ENCODE measurements at places on chromosomes 13 and 19.

DNA sequence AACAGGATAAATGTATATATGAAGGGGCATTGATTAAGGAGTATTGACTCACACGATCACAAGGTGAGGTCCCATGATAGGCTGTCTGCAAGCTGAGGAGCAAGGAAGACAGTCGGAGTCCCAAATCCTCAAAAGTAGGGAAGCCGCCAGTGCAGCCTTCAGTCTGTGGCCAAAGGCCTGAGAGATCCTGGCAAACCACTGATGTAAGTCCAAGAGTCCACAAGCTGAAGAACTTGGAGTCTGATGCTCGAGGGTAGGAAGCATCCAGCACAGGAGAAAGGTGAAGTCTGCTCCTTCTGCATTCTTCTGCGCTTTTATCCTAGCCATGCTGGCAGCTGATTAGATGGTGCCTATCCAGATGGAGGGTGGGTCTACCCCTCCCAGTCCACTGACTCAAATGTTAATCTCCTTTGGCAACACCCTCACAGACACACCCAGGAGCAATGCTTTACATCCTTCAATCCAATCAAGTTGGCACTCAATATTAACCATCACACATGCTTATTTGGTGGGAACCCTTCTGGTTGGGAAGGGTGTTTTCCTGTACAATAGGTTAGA lies 55.1 kb downstream of the SLAIN1 start:
- no peak for DNase-seq

- no peak for DNase-seq
Observed at GRCh38 chr13:83274679-83275078, 607.6 kb downstream of the SLITRK1 start.

- no peak for DNase-seq
Observed at GRCh38 chr19:57067440-57067839, 52.3 kb upstream of the USP29 start.

- DNase-seq, result no peak
Observed at GRCh38 chr19:2715470-2716274, 5.5 kb downstream of the DIRAS1 start.

DNA sequence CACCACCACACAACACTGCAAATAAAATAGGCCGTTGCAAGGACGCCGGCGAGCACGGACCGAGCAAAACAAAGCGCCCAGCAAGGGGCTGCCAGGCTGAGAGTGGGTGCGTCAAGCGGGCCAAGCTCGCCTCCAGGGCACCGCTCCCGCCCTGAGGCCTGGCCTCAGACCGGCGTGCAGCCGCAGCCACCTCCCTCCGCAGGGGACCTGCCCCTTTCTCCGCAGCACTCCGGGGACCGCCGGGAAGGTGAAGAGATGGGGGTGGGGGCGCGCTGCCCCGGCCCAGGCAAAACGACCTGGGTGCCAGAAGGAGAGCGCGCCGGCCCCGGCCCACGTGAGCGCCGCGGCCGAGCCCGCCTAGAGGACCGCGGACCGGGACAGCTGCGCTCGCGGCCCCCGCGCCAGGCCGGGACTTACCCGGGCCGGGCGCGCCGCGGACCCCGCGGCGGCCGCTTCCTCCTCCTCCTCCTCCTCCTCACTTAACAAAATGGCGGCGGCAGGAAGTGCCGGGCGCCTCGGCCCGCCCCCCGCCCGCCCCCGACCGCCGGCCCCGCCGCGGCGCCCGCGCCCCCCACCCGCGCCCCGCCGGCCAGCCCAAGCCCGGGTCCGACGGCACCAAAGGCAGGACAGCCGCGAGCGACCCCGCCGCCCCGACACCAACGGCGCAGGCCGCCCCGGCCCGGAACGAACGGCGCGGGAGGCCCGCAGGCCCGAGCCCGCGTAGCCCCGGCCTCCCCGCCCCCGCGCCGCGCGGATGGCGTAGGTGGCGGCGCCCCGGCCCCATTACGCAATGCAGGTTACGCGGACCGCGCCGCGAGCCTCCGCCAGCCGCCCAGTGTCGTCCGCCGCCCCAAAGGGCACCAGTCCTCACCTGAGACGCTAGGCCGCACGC lies 674 bp downstream of the BRD4 start:
- peak; percentile 75 for DNase-seq

GRCh38 chr13:27636589-27637288 lies 15.0 kb downstream of the POLR1D start:
- DNase-seq, result no peak

DNA sequence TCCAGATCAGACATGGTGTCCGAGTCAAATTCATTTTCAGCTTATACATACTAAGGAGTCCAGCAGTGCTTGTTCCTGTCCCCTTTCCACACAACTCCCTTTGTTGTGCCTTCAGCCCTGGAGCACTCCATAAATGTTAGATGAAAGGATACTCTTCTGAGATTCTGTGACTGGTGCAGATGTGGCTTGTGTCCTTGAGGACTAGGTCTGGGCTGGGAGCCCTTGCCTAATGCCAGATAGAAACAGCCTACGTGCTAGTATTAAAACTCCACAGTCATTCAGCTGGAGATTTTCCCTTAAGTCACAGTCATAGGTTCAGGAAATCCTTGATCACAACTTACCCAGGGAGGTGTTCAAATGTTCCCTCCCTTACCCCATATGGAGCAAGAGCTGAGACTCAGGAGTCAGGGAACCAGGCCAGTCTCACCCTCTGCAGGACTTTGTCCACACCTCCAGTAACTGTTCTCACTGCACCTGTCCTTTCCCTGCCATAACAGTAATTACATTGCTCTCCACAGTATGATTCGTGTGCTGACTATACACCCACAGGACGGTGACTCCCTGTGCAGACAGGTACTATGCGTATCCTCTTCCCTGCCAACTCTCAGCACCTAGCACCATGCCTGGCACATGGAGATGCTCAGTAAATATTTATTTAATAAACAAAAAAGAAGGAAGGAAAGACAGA lies 15.5 kb upstream of the SERPINE3 start:
- DNase-seq, result no peak

DNA sequence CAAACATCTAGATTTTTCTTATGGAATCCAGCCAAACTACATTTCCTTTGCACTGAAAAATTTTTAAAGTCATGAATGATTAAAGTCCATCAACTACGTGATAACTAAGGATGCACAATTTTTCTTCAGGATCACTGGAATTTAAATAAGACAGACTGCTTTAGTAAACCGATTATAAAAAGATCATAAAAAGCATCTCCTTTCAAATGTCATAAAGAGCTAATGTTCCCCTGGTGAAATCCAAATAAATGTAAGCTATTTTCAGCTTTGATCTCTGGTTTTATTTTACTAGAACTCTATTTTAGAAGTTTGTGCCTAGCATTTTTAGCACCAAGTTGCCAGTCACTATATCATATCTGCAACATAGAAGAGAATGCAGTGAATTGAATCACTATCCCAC lies 460.8 kb downstream of the RFC3 start:
- DNase-seq, result no peak

GRCh38 chr19:38483016-38483630 lies 49.6 kb downstream of the RYR1 start:
- DNase-seq, result no peak

DNA sequence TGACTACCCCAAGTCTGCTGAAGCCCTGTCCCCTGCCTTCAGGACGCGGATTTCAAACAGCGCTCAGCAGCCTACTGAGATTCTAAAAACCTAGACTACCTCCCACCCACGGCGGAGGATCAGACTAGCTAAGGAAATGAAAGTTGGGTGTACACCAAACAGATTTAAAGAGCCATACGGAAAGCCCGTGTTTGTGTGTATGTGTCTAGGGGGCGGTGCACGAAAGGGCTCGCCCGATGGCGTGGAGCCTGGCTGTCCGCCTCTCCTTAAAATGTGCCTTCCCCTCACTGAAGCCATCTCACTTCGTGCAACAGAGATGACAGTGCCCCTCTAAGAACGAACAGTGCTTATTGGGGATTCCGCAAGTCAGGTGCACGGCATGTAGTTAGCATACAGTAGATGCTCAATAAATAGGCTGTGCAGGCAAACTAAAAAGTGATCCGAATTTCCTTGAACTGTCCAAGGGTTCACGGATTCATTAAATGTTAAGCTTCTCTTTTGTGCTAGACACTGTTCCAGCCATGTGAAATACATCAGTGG lies 639 bp downstream of the LENG1 start:
- DNase-seq, result peak; percentile 44

GRCh38 chr19:45477713-45478453 lies 10.1 kb downstream of the FOSB start:
- DNase-seq, result no peak

DNA sequence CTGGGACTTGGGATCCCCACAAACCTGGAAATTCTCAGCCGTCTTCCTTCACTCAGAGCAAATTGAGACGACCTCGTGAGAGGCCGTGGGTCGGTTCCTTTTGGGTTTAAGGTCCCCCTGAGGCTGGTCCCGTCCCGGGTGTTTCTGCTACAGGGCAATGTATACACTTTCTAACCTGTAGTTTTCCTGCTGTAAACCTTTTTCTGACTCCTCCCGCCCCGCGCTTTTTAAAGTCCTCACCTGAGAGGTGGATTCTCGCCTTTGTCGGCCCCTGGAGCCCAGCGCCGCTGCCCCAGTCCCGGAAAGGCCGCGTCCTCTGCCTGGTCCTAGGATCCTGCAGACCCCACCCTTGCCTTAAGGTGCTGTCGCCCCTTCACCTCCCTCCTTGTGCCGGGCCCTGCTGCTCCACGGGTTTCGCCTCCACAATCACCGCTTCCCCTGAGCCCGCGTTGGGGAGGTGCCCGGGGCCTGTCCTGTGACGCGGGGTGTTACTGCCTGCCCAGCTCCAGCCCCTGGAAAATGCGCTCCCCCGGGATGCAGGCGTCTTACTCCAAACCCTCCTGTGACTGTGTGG lies 391 bp downstream of the ZNF761 start:
- peak; percentile 22 for DNase-seq

DNA sequence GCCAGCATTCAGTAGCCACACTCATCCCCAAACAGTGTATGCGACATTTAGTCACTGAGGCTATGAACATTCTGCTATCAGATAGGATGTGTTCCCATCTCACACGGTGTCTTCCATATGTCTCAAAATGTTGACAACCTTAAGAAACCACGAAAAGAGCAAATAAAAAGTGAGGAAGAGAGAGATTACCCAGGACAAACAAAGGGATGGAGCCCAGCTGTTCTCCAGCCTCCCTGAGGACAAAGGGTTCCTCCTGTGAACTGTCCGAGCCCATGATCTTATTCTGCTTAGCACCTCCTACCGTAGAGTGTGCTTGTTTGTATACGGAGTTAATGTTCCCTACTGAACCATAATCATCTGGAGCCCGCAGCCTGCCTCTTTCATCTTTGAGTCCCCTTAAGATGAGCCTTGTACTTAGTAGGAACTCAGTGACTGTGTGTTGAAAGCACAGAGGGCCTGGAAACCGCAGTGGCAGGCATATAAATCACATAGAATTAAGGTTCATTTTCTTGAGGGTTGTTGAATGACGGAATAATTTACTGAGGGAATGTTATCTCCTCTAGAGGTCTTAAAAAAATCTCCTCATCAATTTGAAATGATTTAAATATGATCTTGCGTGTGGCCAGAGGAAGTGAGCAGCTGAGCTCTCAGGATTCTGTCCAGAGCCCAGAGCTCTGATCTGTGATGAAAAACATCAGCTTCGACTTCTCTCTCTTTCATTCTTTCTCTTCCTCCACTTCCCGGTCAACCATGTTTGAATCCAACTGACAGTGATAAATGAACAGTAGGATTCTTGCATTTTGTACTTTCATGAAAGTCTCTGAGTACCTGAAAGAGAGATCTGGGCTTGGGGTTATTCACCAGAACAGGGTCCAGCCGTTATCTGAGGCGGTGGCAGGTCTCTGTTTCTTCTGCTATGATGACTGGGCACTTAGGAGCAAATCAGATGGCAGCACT lies 200.5 kb downstream of the KLF5 start:
- no peak for DNase-seq

DNA sequence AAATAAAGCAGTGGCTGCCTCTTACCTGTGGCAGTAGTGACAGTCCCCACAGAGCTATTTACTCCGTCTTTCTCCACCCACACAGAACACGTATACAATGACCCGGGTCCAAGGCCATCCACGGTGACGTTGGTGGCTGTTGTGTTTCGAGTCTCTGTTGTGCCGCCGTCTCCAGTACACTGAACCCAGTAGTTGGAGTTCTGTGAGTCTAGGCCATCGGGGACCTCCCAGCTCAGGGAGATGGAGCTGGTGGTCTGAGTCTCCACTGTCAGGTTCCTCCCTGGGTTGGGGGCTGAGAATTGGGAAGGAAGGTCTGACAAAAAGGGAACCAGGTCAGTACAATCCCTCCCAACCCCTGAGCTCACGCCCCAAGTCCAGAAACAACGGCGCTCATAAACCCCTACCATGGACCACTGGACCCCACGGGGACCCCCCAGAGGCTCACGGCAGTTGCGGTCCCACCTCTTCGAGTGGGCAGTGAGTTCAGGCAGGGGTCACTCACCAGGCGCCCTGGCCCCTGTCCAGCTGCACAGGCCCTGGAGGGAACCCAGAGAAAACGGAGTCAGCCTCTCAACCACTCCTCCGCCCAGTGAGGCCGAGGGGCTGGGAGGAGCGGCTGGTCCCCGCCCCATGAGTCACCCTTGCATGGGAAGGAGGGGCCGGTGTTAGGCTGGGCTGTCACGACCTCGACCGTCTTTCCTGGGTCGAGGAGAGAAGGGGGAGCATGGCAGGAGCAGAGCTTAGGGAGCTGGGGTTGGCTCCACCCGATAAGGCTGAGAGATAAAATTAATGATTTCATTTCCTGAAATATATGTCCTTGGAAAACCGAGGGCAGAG lies 2.4 kb downstream of the PTPRH start:
- peak; percentile 99 for DNase-seq

GRCh38 chr13:85040215-85040614 lies 759.0 kb downstream of the SLITRK6 start:
- no peak for DNase-seq

Measured in AG20443 (cell line).